HT1080 (cell line): ENCODE measurements at places on chromosomes 7 and 10. TPM values are rescaled to one million over a fixed set of nuclear protein-coding genes. Genes with fewer than 3 reads are reported as not detected.
A peak's percentile ranks its signal among the peaks of the same experiment; 100 is the strongest.

- DNase-seq: no peak
Measured at GRCh38 chr10:8052341-8052955, 2.0 kb upstream of the GATA3 start.

DNA sequence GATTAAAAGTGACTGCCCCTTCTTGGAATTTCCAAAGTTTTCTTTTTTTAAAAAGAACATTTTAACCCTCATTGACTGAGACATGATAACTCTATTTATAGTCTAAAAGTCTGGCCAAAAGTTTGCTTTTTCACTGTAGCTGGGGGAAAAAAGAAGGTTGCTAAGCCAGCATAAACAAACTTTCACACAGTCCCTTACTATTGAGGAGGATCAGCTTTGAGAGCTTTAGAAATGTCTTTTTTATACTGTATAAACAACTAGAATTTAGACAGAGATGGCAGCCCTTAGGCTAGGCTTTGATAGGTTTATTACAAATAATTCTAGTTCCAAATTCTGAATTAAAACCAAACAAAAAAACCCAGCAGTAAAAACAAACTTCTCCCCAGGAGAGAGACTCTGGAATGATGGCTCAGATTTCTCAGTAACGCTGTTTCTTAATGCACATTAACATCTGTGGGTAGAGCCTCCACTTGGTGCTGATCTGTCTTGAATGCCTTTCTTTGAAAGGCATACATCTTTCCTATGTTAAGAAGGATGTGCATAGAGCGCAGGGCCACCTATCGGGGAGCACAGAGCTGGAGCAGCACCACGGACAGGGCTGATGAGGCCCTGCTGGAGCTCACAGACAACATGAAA lies 100.9 kb upstream of the PDLIM1 start:
- peak; percentile 45 for DNase-seq

DNA sequence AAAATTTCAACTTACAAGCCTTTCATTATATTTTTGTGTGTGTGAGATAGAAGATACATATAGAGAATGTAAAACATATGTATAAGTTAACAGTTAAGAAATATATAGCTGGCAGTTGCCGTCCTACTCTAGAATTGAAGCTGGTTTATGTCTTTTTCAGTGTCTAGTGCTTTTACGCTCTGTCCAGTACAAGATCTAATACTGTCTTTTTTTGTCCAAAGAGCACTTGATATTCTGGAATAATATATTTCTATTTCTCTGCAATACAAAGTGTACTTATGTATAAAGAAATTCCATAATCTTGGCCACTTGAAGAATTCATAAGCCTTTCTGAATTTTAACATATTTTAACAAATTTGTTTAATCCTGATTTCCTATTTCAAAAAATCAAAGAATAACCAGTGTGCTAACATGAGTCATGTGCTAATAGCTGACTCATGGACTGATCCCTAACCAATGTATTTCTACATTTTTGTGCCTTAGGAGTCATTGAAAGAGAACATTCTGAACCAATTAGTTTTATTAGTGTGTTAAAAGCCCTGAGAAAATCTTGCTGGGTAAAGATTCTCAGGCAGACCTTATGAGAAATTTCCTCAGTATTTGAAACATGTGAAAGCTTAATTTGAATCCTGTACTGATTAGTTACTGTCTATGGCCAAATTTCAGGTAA lies 73.2 kb upstream of the CCAR1 start:
- DNase-seq: peak; percentile 65

GRCh38 chr10:61159253-61159652 lies 215.3 kb upstream of the RHOBTB1 start:
- no peak for DNase-seq

- DNase-seq: no peak
Measured at GRCh38 chr10:13993673-13994089, 337.0 kb downstream of the FRMD4A start.

DNA sequence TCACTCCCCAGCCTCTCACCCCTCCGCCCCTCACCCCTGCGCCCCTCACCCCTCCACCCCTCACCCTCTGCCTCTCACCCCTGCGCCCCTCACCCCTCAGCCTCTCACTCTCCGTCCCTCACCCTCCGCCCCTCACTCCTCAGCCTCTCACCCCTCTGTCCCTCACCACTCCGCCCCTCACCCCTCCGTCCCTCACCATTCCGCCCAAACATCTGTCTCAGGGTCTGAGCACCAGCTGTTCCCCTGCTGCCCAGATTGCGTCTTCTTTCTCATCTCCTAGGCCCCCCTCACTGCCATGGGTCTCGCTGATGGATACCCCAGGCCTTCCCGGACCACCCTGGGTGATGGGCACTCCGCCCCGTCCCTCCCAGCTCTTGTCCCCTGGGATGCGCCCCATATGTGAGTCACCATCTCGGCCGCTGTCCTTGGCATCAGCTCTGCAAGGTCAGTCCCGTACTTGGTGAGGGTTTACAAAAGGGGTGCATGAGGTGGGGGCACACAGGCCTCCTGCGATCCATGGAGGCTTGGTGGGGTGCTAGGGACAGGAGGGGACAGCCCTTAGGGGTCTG lies 65.4 kb upstream of the GNA12 start:
- DNase-seq: no peak

GRCh38 chr7:66344166-66344565 lies 139.0 kb downstream of the TPST1 start:
- no peak for DNase-seq

DNA sequence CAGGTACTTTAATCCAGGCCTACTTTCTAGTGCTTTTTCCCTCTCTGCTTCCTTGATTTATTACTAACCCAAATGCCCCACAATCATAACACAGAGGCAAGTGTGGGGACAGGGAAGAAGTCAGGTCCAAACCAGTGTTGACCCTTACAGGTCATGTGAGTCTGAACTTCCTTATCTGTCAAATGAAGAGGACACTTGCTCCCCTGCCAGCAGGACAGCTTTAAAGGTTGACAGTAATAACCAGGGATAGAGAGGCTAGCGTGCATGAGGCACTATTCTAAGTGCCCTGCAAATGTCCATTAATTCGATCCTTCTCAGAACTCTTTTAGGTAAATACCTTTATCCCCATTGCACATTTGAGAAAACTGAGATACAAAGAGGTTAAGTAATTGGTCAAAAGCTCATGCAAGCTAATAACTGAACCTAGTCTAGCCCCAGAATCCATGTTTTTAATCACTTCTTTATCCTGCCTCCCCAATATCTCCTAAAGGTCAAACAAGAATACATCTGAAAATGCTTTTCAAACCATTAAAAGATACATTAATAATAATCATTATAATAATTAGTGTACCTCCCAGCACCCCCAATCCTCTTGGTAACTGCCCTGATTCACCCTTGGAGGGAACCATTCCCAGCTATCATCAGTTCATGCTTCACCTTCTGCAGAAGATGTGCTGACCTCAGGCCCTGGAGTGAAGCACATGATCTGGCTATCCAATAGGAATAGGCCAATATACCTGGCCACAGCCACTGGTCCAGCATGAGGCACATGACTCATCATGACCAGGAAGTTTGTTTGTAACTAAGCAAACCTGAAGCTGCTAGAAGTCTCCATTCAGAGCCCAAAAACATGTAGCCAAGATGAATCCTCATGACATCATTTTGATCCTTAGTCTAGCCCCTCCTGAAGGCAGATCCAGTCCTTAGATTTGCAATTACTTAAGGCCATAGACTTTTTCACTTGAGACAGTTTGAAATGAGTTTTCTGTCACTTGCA lies 40.7 kb downstream of the SGMS1 start:
- DNase-seq: peak; percentile 68

DNA sequence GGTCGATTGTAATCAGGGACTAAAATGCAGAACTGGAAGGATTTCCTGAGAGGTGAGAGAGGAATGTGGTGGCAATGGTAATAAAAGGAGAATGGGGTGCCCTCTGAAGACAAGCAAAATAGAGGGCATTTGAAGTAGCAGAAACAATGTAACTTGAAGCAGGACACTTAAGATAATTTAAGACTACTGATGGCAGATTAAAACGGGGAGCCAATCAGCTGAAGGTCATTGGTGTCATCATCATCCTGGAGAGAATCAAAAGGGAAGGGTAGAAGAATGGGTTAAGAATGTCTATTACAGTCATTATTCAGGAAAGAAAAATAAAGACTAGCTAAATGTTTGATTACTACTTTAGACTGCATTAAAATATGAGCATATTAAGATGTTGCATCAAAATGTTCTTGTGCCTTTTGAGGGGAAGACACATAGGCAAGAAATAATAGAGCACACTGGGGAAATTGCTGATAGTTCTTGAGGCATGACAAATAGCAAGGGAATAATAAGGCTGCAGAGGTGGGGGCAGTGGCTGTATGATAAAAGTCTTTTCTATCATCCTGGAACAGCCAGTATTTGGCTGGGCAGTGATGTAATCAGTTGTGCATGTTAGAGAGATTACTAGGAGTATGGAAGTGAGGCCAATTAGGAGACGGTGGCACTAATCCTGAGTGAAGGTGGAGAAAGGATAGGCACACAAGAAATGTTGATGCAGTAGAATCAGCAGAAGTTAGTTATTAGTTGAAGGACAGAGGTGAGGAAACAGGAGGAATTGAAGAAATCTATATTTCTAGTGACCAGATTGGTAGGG lies 60.2 kb downstream of the CCDC71L start:
- no peak for DNase-seq

The CFAP69 gene
- total RNA-seq: 2.3 and 2.5 TPM in 2 replicates

The CNTNAP2 gene
- not detected in 2 replicates for total RNA-seq

The PPP1R3A gene
- total RNA-seq: not detected in 2 replicates

The MTG1 gene
- 54.1 and 55.6 TPM in 2 replicates for total RNA-seq
